Activated naive CD8-positive, alpha-beta T cell treated with anti-CD3 and anti-CD28 coated beads, Interleukin-2, amount 10 ng/mL, durations not matched to agents 7 days and 5 days (primary cell): ENCODE measurements at places on chromosomes 2 and 18. TPM values are rescaled to one million over a fixed set of nuclear protein-coding genes. Genes with fewer than 3 reads are reported as not detected.

- DNase-seq, result no peak
Observed at GRCh38 chr2:14806613-14807012, 174.1 kb downstream of the LRATD1 start.

- no peak for DNase-seq
Observed at GRCh38 chr2:30230497-30231211, 680 bp upstream of the LBH start.

DNA sequence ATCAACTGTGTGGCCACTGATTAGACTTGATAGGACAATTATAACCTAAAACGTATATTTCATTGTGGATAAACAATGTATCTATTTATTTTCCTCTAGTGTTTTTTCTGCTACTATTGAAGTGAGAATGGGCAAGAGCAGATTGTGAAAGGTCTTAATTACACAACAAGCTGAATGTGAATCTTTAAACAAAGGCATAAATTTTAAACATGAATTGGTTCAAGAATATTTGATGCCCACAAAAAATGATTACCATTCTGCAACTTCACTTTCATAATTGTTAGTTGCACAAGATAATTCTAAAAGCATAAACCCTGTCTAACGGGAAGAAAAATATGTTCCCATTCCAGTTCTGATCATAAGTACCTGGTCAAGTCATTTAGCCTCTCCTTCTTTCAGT, 285.6 kb downstream of the GULP1 start:
- no peak for DNase-seq

- DNase-seq, result no peak
Observed at GRCh38 chr18:10332452-10332851, 122.0 kb upstream of the APCDD1 start.

Gene LINC00305
- not detected for total RNA-seq
